Tongue (tissue), 3 donors: ENCODE measurements at places on chromosomes 5 and 9. TPM values are rescaled to one million over a fixed set of nuclear protein-coding genes. Genes with fewer than 3 reads are reported as not detected.

Gene SMIM32
- total RNA-seq = not detected

Gene TXNDC8
- total RNA-seq = not detected

Gene PLAC8L1
- total RNA-seq = not detected

Gene VCAN
- total RNA-seq = 393 TPM

Gene HEMGN
- total RNA-seq = 4.1 TPM

Gene RELL2
- 0.82 TPM for total RNA-seq

Gene PURA
- total RNA-seq = 18.3 TPM
